CD14-positive monocyte (primary cell): ENCODE measurements at places on chromosomes 7 and 10. TPM values are rescaled to one million over a fixed set of nuclear protein-coding genes. Genes with fewer than 3 reads are reported as not detected.

SPDYE6 gene
- not detected in 2 replicates for polyA plus RNA-seq

CADPS2 gene
- polyA plus RNA-seq: not detected

GDF10 gene
- not detected for polyA plus RNA-seq

CFAP70 gene
- 0.13 TPM for polyA plus RNA-seq

CHN2 gene
- 41.6 and 66.5 TPM in 2 replicates for polyA plus RNA-seq

CEP55 gene
- polyA plus RNA-seq: 0.05 TPM in 1 of 2 replicates, not detected in the other

PON1 gene
- polyA plus RNA-seq: not detected in 2 replicates
